ENCODE measurements at places on chromosomes 6 and 20.

GRCh38 chr20:55174635-55175034 lies 699.2 kb downstream of the DOK5 start:
- DNase-seq: no peak

GRCh38 chr6:1382883-1383728 lies 6.3 kb upstream of the FOXF2 start:
- DNase-seq: no peak

DNA sequence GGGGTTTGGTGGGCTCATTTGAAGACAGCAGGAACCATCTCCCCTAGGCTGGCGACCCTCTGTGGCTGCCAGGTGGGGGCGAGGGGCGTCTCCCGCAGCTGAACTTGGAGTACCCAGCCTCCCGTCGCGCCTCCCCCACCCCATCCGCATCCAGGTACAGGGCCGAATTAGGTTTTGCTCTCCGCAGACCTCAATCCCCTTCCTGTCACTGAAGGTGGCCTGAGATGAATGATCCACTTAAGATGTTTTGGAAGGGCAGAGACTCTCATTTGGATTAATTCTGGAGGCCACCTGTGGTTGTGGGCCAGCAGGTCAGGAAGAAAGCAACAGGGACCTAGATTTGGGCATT lies 493 bp downstream of the CD83 start:
- no peak for DNase-seq

GRCh38 chr20:32432277-32432676 lies 74.1 kb downstream of the ASXL1 start:
- DNase-seq: no peak

GRCh38 chr6:13688692-13689196 lies 22.9 kb downstream of the RANBP9 start:
- DNase-seq: no peak

- no peak for DNase-seq
These were observed 665.4 kb downstream of the EPHA7 start for GRCh38 chr6:92753956-92754355.

- no peak for DNase-seq
These were observed 174.8 kb upstream of the ARG1 start for GRCh38 chr6:131398176-131398575.

GRCh38 chr6:161143663-161144430 lies 130.0 kb downstream of the AGPAT4 start:
- DNase-seq: no peak

GRCh38 chr6:126721581-126722160 lies 381.8 kb downstream of the CENPW start:
- no peak for DNase-seq

GRCh38 chr6:28618898-28619555 lies 93.3 kb downstream of the GPX5 start:
- no peak for DNase-seq

DNA sequence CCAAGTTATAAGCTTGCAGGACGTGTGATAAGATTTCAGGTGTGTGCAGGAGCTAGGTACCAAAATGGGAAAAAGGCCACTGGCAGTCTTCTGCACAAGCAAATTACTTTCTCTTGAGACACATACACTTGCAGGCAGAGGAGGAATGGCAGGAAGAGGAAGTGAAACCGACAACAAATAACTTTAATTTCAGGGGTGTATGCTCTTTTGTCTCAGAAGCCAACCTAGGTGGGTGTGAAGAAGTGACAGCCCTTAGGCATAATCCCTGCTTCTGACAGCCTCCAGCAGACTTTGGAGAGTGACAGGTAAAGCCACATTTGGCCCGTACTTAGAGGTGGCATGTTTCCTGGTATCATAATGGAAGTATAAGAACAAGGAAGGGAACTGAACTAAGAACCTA lies 118.8 kb upstream of the TRAF3IP2 start:
- DNase-seq: no peak

DNA sequence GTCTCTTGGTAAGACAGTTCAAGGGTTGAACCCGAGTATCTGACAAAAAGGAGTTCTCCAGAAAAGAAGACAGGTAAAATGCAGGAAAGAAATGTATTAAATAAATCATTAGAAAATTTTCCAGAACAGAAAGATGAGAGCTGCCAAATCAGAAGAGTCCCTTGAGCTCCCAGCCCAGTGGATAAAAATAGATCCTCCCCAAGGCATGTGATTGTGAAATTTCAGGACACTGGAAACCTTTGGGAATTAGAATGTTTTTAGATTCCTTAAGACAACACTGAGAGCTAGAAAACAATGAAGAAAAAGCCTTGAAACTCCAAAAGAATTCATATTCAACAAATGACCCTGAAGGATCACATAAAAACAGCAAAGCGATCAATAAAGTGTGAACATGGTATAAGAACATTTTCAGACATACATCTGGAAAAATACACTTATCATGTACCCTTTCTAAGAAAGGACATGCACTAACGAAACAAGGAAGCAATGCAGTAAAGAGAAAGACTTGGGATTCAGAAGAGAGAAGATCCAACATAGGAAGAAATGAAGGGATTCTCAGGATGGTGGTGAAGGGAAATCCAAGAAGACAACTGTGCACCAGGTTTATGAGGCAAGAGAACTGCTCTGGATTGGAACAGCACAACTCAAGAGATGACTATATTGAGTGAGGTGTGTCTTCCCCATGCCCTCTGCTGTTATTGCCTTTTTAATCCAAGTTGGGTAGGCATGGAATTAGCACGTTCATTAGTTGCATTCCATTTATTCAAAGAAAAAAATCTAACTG lies 390.4 kb downstream of the SYNE1 start:
- DNase-seq: no peak

DNA sequence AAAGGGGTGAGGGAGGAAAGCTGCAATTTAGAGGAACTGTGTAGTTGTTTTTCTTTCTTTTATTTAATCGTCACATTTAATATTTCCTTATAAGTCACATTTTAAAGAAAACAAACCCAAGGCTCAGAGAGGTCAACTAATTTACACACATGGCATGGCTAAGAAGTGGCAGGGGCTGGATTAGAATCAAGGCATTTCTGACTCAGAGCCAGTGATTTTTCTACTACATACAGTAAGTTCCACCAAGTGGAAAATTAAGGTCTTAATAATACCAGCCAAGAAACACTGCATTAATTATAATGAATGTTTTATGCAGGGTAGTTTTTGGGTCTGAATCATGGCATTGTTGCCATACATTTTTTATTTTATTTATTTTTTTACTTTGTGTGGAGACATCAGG lies 607.7 kb upstream of the CITED2 start:
- DNase-seq: no peak

DNA sequence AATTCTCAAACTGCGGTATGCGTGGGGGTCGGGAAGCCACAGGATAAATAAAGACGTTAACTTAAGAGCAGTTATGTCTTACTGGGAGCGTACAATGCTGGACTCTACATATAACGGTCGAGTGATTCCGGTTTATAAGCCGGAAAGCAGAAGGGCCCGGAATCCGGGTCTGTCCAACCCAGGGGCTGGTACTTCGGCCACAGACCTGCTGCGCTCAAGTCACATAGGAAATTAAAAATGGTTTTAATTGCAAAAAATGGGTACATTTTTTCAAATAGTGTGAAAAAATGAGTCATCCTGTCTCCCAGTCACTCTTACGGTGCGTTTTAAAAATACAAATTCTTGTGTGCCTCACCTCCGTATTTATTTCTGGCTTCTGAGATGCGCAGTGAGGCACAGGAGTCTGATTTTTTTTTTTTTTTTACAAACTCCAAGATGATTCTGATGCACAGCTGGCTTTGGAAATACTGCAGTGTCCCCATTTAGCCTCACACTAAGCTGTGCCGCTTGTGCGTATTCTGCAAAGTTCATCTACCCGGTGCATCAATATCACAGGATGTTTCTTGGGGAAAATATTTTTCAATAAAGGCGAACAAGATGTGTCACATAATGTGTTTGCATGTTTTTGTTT lies 1.0 kb downstream of the PCIF1 start:
- no peak for DNase-seq

GRCh38 chr6:136549300-136550044 lies 750 bp downstream of the MAP7 start:
- no peak for DNase-seq

GRCh38 chr20:43662943-43663655 lies 3.8 kb upstream of the MYBL2 start:
- no peak for DNase-seq

DNA sequence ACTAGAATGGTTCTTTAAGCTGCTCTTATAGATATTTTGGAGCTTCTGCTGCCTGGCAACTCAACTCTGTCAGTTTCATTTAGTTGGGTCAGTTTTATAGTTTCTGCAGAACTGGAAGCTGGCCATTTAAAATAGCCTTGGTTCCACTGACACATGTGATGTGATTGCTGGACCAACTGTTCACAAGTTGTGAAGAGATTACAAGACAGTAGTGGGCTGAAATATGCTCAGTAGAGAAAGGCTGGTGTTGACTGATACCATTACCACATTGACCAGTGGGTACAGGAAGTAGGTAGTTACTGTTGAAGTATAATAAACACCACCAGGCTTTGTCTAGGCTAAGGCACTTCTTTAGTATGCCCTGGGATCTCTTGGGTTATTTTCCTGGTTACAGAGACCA lies 39.0 kb downstream of the BCKDHB start:
- no peak for DNase-seq

DNA sequence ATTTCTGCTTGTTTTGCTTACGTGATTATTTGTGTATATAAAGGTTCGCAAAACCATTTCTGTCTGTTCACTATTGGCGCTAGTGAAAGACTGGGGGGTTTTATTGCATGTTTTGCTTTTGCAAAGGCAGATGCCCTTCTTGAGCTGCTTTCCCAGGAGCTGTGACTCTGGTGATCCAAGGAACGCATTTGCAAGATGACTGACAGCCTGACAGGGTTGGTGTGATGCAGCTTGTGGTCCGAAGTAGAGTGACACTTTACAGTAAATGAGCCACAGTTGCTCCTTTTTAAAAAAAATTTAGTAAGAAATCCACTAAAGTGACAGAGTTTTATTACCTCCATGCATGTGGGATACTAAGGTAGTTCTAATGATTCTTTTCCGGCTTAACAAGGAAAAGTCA lies 73.7 kb downstream of the TPD52L1 start:
- DNase-seq: no peak

- no peak for DNase-seq
These were observed 69.2 kb downstream of the CHMP4B start for GRCh38 chr20:33880396-33880795.

GRCh38 chr6:42257614-42258013 lies 40.0 kb upstream of the MRPS10 start:
- no peak for DNase-seq

DNA sequence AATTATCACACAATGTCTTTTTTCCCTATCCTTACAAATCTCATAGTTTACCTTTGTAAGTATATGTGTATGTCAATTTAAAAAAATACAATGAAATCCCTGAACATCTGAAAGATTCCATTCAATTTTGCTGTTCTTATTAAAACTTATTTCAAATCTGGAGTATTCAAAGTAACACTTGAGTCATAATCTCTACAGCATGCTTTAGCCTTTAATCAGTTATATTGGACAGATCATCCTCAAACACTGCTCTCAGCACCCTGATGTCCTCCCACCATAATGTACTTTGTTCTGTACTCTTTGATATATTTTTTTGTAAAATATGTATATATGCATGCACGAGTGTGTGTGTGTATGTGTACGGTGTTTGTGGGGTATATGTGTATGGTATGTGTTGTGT lies 83.0 kb upstream of the RPS6KA2 start:
- DNase-seq: no peak

DNA sequence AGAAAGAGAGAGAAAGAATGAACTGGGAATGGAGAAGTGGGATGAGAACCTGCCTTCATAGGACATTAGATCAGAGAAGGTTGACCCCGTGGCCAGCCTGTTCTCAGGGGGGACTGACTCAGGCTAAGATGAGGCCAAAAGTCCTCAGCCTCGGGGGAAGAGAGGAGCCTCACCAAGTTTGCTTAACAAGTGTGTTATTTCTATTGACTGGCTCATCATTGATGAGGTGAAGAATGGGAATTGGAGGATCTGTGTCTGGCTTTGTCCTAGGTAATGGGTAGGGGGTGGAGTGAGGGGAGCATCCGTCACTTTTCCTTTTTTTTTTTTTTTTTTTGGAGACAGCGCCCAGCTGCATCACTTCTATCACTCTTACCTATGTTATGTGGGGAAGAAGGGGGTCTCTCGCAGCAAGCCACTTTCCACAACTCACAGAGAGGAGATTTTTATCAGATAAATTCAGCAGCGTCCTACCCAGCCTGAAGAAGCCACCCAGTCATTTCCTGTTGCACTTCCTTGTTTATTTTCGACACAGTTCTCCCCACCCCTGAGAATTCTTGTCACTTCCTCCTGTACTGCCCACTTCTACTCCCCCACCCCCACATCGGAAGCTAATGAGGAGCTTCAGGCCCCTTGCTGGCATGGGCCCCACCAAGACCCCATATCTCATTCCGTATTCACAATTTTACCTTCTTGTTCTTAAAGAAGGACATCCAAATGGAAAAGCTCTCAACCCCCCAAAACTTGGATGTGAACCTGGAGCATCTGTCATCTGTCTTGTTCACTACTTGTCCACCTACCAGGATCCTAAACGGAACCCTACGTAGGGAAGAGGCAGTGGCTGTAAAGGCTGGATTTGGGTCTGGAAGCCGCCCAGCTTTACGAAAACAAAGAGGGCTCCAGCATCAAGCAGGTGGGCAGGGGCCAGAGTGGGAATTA lies 2.8 kb upstream of the RNASET2 start:
- DNase-seq: no peak

DNA sequence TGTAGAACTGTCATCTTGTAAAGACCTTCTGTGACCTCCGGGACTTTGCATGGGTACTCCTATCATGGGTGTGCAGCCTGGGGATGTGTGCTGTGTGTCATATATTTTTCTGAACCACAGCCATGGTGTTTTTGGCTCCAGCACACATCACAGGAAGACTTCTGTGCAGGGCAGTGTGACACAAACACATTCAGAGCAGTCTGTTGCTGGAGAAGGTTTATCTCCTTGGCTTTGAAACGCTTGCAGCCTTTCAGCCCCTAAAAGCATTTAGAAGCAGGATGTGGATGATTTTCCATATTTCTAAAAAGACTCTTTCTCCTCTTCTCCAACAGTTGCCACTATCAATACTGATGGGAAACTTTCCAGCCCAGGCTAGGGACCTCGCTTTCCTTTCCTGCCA lies 221.6 kb upstream of the FOXA2 start:
- DNase-seq: no peak

GRCh38 chr20:1661542-1662299 lies 4.1 kb upstream of the SIRPG start:
- DNase-seq: no peak

DNA sequence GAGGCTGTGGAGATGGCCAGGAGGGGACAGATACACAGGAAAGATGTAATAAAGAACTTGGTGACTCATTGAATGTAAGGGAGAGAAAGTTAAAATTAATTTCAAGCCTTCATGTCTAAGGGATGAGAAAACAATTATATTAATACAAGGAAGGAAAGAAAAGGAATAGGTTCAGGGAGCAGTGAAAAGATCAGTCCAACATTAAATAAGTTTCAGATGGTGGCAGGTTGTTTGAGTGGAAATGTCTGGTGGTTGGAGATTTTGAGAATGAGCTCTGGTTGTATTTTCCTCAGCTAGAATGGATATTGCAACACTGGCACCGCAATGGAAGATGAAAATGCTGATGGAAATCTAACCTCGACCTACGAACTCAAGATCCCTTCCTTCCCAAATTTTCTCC lies 304.3 kb downstream of the COL12A1 start:
- no peak for DNase-seq

- DNase-seq: no peak
These were observed 778.5 kb downstream of the MAFB start for GRCh38 chr20:39910536-39910935.

Data from sciatic nerve (tissue), 2 donors.